ENCODE measurements at places on chromosomes 3 and 15.

GRCh38 chr3:112519424-112520001 is 20.2 kb upstream of the BTLA start:
- peak; percentile 71 for DNase-seq

- DNase-seq, result peak; percentile 81
Observed at GRCh38 chr15:69478259-69478781, 25.7 kb downstream of the RPLP1 start.

- DNase-seq, result no peak
Observed at GRCh38 chr3:130956721-130957120, 62.8 kb downstream of the ATP2C1 start.

GRCh38 chr15:66462627-66463026 is 34.9 kb downstream of the SNAPC5 start:
- DNase-seq, result no peak

GRCh38 chr3:72938471-72939265 is 50.8 kb downstream of the GXYLT2 start:
- DNase-seq, result peak; percentile 67

- peak; percentile 5 for DNase-seq
Observed at GRCh38 chr3:108590460-108590859, 938 bp downstream of the DZIP3 start.

DNA sequence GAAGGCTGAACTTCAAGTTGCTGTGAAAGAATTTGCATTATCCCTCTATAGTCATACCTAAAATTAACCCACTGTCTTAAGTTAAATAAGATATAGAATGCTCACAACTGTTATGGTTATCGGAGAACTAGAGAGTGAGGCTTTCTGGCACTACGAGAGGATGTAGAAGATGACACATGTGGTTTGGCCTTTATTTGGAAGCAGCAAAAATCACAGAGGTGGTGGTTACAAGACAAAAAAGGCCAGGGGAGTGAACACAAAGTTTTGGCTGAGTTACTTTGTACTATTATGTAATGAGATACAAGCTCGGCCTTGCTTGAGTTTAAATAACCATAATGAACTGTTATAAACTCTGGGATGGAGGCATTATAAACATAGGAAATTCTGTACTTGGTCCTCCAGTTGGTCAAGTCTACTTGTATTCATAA is 78.3 kb upstream of the ICE2 start:
- DNase-seq, result no peak

- no peak for DNase-seq
Observed at GRCh38 chr3:126745760-126746394, 41.8 kb downstream of the CHCHD6 start.

DNA sequence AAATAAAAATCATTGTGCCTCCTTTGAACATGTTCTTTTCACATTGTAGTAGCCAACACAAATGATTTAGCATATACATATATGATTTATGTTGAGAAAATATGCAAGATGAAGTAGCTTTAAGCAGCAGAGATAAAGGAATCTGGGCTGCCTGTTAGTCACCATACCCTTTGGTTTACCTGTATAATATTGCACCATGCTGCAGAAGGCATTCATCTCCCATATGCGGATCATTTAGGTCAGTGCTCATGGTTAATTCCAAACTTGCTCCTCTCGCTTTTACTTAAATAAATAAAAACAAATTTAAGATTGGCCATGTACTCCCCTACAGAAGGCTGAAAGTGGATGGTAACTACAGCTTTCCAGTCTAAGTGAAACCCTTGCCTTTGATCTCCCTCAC is 86.7 kb upstream of the TBL1XR1 start:
- DNase-seq, result no peak

- DNase-seq, result no peak
Observed at GRCh38 chr15:48413304-48413703, 82.1 kb downstream of the DUT start.

- no peak for DNase-seq
Observed at GRCh38 chr3:135911110-135911509, 54.4 kb upstream of the PPP2R3A start.

- DNase-seq, result no peak
Observed at GRCh38 chr3:134804508-134805480, 9.7 kb downstream of the EPHB1 start.

- DNase-seq, result peak; percentile 28
Observed at GRCh38 chr3:11154036-11154952, at the start of gene HRH1. Gene HRH1, plus strand, starts transcription at chr3:11154493. Its CDS starts 104,545 bp downstream, at chr3:11259038.

GRCh38 chr3:38067508-38068233 is 28.7 kb downstream of the DLEC1 start:
- DNase-seq, result peak; percentile 17

GRCh38 chr3:39638301-39638700 is 170.8 kb downstream of the MOBP start:
- DNase-seq, result no peak

DNA sequence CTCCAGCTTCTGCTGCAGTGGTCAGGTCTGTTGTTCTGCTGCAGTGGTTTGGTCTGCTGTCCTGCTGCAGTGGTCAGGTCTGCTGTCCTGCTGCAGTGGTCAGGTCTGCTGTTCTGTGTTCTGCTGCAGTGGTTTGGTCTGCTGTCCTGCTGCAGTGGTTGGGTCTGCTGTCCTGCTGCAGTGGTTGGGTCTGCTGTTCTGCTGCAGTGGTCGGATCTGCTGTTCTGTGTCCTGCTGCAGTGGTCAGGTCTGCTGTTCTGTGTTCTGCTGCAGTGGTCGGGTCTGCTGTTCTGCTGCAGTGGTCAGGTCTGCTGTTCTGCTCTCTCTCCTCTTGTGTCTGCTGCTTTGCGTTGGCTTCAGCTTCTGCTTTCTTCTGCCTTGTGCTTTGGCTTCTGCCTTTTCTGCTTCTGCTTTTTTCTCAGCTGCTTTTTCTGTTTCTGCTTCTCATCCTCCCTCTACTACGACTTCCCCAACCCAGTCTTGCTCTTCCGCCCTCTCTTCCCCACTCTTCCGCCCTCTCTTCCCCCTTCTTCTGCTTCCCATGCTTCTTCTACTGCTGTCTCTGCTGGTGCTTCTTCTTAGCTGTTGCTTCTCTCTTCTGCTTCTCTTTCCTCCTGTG is 50.7 kb downstream of the FAM43A start:
- DNase-seq, result peak; percentile 87

GRCh38 chr3:73784686-73785392 is 160.1 kb upstream of the PDZRN3 start:
- no peak for DNase-seq

GRCh38 chr15:95715116-95715903 is 615.2 kb upstream of the NR2F2 start:
- DNase-seq, result no peak

- no peak for DNase-seq
Observed at GRCh38 chr15:69565066-69565655, 112.5 kb downstream of the RPLP1 start.

DNA sequence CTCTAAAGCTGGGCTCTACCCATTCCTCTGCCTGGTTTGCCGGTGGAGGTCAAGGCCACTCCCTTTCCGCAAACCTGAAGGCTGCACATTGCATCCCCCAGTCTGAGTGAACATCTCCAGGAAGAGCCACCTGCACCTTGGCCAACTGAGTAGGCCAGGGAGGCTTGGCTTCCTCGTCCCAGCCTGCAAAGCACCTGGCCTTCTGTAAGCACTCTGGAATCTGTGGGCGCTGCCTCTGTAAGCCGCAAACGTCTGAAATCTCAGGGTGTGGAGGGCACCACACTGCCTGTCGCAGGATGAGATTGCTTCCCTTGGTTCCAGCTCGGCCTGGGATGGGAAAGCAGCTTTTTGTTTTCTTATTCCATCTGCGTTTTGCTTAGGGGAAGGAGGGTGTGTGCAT is 81.3 kb downstream of the SEC22A start:
- no peak for DNase-seq

DNA sequence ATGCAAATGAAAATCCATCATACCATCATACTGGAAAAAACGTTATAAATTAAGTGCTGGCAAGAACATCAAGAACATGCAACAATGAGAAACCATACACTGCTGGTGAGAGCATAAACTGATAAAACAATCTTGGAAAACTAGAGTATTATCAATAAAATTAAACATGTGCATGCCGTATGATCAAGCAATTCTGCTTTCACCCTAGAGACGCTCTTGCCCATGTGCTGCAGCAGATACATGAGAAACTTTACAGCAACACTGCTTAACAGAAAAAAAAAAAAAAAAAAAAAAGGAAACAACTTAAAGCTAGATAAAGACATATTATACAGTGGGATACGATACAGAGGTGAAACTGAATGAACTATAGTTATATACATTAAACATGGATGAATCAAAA is 21.8 kb downstream of the SPG11 start:
- no peak for DNase-seq

GRCh38 chr15:90101130-90101968 is 919 bp downstream of the IDH2 start:
- peak; percentile 86 for DNase-seq

DNA sequence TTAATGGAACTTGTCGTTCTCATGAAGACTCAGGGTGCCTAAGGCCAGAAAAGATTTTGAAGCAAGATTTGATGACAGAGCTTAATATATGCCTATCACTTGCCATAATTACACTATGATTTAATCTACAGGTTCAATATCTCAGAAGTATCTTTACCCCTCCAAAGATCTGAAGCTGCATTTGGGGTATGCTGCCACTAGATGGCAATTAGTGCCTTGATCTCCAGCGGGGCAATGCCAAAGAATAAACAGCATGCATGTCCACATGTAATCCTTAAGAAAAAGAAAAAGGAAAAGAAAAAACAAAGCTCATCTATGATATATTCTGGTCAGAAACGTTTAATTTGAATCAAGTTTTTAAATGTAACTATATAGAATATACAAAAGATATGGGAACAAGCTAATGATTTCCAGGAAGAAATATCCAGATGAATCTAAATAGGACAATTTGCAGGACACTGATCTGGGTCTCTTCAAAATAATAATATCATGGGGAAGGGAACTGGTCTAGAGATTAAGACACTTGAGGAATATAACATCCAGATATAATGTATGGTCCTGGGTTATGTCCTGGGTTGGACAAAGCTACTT is 55.0 kb upstream of the SOX14 start:
- DNase-seq, result peak; percentile 31

DNA sequence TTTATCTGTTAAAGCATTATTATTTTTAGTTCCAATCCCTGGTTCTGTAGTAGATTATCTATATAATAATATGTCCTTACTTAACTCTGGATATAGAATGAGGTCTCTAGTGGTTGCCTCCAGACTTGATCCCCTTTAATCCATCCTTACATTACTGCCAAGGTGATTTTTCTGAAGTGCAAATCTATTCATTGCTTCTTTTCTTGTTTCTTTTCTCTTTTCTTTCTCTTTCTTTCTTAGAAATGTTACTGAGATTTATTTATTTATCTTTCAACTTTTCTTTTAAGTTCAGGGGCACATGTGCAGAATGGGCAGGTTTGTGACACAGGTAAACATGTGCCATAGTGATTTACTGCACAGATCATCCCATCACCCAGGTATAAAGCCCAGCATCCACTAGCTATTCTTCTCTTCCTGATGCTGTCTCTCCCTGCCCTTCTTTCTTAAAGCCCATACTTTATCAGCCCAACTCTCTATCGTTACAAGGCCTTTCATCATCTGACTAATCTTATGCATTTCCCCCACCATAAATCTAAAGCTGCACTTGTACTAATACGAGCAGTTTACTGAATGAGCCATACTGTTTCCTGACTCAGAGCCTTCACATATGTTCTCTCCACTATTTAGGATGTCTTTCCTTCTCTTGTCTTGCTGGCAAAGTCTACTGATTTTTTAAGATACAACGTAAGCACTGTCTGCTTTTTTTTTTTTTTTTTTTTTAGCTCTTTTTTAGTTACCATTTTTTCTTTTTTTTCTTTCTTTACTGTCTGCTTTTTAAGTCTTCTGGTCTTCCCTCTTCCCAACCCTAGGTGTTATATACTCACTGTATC is 4.6 kb downstream of the GLCE start:
- DNase-seq, result no peak

DNA sequence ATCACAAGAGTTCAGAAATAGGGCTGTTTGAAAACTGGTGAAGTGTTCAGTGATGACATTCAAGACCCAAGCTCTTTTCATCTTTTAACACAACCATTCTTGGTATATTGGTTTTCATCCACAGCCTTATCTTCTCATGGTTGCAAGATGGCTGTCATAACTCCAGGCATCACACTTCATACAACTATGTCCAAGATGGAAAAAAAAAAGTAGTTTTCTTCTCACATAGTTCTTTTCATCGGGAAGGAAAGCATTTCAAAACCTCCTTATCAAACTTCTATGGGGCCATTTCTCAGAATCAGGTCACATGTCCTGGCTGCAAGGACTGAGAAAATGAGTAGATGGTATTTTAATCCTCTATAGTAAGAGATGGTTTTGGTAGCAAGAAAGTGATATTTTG is 21.1 kb upstream of the MFSD1 start:
- no peak for DNase-seq

GRCh38 chr15:90002428-90002844 is 1.3 kb downstream of the ZNF710 start:
- peak; percentile 79 for DNase-seq

DNA sequence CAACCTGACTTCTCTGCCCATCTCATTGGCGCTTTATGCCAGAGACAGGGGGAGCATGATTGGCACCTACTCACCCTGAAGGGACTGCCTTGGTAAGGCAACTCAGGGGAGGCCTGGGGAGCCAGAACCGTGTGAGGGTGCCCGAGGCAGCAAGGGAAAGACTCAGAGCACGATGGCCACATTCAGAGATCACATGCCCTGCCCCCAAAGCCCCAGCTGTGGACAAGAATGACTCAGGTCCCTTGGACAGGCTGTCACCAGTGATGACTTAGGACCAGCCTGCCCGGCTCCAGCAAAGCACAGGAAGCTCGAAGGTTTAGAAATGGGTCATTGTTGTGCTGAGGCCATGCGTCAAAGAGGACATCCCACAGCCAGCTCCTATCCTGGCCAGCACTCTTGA is 49.1 kb upstream of the LIMD1 start:
- DNase-seq, result peak; percentile 32

- no peak for DNase-seq
Observed at GRCh38 chr3:51622868-51623267, 48.2 kb upstream of the TEX264 start.

GRCh38 chr15:42150219-42150970 is 6.0 kb downstream of the PLA2G4F start:
- DNase-seq, result no peak

- no peak for DNase-seq
Observed at GRCh38 chr3:78601249-78601648, 1166.5 kb downstream of the ROBO1 start.

- DNase-seq, result no peak
Observed at GRCh38 chr3:111725706-111726105, 130.6 kb upstream of the ZBED2 start.

DNA sequence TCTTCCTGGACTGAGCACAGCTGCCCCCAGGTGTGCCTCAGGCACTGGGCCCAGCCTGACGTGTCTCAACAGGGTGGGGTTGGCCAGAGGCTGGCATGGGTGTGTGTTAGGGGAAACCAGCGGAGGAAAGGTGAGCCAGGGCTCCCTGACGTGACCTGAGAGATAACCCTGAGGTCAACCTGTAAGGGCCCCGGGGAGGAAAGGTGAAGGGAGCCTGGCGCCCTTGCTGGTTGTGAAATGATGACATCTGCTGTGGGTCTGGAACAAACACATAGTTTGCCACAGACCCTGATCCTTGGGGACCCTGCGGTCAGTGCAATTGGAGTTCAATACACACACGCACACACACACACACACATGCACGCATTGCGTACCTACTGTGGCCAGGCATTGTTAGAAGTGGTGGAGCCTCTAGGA is 100.2 kb upstream of the TLE3 start:
- DNase-seq, result peak; percentile 46
